ENCODE measurements at places on chromosomes 1 and 21.

DNA sequence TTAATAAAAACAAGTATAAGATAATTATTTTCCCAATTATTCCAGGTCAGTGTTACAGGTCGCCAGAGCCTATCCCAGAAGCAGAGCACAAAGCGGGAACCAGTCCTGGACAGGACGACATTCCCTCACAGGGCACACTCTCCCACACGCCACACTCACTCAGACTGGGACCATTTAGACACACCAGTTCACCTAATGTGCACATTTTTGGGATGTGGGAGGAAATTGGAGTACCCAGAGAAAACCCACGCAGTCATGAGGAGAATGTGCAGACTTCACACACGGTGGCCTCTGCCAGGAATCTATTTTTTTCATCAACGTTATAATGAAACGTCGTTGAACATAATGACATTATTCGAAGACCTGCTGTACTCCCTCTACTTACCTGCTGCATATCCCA is 20.5 kb upstream of the NRDC start:
- no peak for DNase-seq

- no peak for DNase-seq
Measured at GRCh38 chr1:168867941-168868634, 139.1 kb upstream of the DPT start.

DNA sequence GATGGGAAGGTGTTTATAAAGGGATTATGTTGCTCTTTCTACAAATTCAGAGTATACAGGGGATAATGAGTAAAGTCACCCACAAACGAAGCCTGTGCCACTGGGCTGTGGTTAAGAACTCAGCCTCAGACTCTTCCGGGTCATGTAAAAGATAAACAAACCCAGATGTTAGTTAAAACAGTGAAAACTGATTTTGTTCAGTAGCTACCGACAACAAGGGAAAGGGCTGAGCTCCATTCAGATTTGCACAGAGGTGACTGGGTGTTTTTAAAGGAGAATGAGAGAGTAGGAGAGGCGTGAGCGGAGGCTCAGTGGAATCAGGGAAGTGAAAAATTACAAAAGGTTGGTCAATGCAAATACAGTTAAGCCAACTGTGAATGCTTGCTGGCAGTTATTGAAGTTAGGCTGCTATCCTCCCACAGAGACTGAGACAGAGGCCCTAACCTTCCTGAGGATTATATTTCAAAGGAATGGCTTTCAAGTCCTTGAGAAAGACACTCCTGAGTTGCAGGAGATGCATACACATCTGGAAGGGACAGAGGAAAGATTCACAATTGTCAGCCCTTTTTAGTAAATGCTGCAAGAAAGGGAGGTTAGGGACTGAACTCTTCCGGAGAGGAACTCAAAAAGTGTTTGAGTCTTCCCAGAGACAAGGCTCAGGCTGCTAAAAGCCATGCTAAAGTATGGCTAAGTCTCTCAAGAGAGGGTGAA is 29.9 kb upstream of the SAMD13 start:
- DNase-seq: no peak

GRCh38 chr21:24852610-24853195 is 754.6 kb downstream of the MRPL39 start:
- DNase-seq: no peak

DNA sequence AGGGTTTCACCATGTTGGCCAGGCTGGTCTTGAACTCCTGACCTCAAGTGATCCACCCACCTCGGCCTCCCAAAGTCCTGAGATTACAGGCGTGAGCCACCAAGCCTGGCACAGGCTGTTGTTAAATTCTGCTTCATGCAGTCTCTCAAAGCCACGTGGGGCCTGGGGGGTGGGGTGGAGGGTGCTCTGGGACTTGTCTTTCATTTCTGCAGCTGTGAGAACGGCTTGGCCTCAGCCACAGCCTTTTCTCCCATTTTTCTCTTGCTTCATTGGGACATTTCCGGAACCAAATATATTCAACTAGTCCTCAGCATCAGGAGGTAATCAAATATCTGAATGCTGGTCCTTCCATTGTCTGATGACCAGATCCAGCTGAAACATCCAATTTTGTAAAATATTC is 27.6 kb upstream of the KCNE2 start:
- no peak for DNase-seq

GRCh38 chr1:23701996-23702395 is 10.4 kb downstream of the RPL11 start:
- no peak for DNase-seq

GRCh38 chr1:155057788-155058211 is 5.7 kb upstream of the EFNA4 start:
- no peak for DNase-seq

DNA sequence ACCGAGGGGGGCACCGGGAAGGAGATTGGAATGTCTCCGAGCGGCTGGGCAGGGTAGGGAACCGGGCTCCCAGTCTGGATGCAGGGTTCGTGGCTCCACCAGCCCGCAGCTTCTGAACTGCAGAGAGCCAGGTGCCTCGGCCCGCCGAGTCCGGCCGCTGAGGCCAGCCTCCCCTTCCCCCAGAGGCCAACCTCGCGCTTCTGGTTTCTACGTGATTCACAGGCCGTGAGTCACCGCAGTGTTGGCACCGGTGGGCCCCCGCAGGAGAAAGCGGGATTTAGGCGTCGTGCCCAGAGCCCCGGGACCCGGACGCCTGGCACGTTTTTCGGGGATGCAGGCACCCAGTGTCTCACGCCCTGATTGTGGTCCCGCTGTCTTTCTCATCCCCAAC is 458 bp downstream of the CRABP2 start:
- no peak for DNase-seq

- no peak for DNase-seq
Measured at GRCh38 chr1:53957194-53957818, 11.2 kb downstream of the LRRC42 start.

DNA sequence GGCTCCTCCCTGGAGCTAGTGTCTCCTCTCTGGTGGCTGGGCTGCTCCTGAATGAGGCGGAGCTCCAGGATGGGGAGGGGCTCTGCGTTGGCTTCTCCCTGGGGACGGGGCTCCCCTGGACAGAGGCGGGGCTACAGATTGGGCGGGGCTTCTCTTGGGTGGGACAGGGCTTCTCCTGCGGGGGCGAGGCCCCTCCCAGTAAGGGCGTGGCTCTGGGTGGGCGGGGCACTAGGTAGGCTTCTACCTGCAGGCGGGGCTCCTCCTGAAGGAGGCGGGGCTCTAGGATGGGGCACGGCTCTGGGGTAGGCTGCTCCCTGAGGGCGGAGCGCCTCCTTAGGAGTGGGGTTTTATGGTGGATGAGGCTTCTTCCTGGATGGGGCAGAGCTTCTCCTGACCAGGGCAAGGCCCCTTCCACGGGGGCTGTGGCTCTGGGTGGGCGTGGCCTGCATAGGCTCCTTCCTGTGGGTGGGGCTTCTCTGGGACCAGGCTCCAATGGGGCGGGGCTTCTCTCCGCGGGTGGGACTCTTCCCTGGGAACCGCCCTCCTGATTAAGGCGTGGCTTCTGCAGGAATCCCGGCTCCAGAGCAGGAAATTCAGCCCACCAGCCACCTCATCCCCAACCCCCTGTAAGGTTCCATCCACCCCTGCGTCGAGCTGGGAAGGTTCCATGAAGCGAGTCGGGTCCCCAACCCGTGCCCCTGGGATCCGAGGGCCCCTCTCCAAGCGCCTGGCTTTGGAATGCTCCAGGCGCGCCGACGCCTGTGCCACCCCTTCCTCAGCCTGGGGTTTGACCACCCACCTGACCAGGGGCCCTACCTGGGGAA is 22.7 kb upstream of the ARF1 start:
- DNase-seq: peak; percentile 5

GRCh38 chr1:207825719-207826556 is 74.1 kb downstream of the CD46 start:
- no peak for DNase-seq

DNA sequence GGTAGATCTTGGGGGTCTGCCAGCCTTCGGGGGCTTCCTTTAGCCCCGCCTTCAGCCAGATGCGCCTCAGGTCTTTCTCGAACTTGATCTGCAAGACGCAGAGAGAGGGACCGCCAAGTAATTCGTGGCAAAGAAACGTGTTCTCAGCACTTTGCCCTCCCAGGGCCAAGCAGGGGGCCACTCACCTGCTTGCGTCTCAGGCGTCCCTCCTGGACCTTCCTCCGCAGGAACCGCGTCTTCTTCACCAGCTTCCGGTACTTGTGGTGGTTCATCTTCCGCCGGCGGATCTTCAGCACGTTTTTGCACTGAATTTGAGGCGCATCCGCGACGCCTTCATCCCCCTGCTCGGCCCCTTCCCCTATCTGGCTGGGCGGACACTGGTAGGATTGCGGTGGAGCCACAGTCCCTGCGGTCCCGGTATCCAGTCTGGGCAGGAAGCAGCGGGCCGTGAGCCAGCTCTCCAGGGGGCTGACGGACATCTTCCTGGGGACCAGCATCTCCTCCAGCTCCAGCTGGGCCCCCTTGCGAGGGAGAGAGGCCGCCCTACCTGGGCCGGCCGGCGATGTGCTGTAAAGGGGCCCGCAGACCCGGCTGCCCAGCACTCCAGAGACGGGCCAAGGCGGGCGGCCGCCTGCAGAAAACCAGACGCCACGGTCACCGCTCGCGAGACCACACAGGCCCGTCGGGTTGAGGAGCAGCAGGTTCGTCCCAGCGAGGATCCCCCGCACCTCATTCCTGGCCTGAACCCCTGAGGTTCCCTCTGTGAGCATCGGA is 1.0 kb downstream of the AURKAIP1 start:
- DNase-seq: no peak

- no peak for DNase-seq
Measured at GRCh38 chr21:36159356-36159921, 2.8 kb downstream of the DOP1B start.

DNA sequence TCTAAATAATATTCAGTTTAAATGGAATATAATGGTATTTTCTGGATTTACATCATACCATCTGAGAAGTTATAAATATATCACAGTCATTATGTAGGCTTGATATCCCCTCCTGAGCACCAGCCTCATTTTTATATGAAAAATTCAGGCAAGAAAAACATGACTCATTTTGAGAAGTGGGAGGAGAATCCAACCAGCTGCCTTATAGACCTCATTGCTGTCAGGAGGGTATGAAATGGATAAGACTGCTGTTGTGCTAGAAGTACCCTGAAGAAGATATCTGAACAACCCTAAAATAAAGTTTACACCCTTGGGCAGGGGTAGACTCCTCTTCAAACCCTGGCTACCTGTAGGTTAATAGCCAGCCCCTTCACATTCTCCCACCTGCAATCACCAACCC is 8.8 kb downstream of the GIPC2 start:
- no peak for DNase-seq

GRCh38 chr1:83857103-83857502 is 141.8 kb downstream of the TTLL7 start:
- DNase-seq: no peak

GRCh38 chr1:91804546-91805023 is 81.4 kb downstream of the TGFBR3 start:
- no peak for DNase-seq

DNA sequence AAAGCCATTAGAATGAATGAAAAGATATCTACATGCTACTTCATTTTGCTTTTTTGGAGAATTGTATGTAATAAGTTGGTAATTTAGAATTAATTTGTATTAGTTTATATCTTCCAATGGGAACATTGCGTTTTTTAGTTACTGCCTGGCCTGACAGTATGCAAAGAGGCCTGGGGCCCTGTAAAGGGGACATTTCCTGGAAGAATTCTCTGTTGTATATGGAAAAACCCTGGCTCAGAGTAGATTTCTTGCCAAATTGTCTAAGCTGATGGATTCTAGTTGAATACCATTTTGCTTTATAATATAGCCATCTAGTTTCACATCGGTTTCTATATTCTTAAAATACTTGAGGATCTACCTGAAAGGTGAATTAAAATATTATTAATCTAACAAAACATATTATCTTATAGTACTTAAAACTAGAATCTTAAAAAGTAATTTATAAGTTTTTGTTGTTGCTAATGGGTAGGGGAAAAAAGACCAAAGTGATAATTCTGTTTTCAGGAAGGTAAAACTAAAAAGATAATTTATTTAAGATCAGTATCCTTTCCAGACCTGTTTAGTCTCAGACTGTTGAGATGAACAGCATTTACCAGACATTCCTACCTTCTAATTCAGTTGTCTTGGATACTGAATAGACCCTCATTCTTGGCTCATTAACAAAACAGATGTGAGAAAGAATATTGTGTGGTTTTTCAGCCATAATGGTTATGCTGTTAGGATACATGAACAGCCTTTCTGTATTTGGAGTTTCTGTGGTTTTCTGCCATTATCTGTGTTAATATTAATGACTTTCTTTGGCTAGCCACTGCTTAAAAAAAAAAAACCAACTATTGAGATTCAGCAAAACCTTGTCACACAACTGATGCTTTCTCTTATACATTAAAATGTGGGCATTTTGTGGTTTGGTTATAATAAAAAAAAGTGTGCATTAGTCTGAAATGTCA is 4.8 kb downstream of the AGO3 start:
- DNase-seq: peak; percentile 81

GRCh38 chr21:38314558-38314957 is 57.8 kb downstream of the KCNJ15 start:
- DNase-seq: no peak

DNA sequence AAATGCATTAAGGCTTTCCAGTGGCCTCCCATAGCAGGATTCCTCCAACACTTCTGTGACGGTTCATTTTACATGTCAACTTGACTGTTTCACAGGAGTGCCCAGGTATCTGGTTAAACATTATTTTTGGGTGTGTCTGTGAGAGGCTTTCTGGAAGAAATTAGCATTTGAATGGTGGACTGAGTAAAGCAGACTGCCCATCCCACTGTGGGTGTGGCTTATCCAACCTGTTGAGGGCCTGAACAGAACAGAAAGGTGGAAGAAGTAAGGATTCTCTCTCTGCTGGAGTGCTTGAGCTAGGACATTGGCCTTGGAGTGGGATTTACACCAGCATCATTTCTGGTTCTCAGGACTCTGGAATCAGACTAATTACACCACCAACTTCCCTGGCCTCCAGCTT is 85.6 kb downstream of the RGS7 start:
- DNase-seq: no peak

DNA sequence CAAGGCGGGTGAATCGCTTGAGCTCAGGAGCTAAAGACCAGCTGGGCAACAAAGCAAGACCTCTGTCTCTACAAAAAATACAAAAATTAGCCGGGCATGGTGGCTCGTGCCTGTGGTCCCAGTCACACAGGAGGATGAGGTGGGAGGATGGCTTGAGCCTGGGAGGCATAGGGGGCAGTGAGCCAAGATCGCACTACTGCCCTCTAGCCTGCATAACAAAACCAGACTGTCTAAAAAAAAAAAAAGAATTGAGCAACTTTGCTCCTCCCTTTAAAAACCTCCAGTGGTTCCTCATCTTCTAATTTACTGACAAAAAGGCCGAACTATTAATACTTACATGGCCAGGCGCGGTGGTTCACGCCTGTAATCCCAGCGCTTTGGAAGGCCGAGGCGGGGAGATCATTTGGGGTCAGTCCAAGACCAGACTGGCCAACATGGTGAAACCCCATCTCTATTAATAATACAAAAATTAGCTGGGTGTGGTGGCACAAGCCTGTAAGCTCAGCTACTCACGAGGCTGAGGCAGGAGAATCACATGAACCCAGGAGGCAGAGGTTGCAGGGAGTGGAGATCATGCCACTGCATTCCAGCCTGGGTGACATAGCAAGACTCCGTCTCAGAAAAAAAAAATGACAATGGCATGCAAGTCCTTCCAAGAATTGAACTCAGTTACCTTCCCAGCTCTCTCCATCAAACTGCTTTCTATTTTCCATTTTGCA is 4.4 kb downstream of the ACBD3 start:
- DNase-seq: no peak

GRCh38 chr1:44588551-44589210 is 85.6 kb downstream of the TMEM53 start:
- no peak for DNase-seq
